ENCODE measurements at places on chromosomes 6 and 20.
A peak's percentile ranks its signal among the peaks of the same experiment; 100 is the strongest.

GRCh38 chr6:136676075-136676474 is 116.2 kb downstream of the MAP3K5 start:
- no peak for DNase-seq

- no peak for DNase-seq
Measured at GRCh38 chr6:18062733-18063132, 59.7 kb downstream of the NHLRC1 start.

DNA sequence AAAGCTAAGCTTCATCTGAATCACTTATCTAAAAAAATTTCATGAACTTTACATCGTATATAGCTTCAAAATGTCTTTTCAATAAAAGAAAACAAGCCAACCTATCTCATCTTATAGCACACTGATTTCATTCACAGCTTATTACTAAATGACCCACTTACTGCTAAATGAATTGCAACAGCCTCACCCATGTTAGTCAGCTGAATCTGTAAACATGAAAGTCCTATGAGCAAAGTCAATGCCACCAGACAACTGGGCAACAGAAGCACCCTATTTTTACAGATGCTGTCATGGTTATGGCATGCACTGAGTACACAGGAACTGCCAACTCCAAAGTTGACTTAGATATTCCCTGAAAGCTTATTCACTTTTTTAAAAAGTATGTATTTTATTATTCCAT is 41.2 kb upstream of the DST start:
- DNase-seq: peak; percentile 81

DNA sequence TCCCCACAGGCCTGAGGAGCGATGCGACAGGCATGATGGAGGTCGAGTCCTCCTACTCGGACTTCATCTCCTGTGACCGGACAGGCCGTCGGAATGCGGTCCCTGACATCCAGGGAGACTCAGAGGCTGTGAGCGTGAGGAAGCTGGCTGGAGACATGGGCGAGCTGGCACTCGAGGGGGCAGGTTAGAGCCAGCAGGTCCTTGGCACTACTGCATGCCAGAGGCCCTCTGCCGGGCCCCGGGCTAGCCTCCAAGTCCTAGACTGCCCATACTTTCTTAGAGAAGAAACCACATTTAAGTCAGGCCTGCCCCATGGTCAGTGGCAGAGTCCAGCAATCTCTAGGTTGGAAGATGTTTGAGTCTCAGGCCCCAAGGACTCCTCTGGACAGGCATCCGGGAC is 32.1 kb downstream of the PKIG start:
- no peak for DNase-seq

DNA sequence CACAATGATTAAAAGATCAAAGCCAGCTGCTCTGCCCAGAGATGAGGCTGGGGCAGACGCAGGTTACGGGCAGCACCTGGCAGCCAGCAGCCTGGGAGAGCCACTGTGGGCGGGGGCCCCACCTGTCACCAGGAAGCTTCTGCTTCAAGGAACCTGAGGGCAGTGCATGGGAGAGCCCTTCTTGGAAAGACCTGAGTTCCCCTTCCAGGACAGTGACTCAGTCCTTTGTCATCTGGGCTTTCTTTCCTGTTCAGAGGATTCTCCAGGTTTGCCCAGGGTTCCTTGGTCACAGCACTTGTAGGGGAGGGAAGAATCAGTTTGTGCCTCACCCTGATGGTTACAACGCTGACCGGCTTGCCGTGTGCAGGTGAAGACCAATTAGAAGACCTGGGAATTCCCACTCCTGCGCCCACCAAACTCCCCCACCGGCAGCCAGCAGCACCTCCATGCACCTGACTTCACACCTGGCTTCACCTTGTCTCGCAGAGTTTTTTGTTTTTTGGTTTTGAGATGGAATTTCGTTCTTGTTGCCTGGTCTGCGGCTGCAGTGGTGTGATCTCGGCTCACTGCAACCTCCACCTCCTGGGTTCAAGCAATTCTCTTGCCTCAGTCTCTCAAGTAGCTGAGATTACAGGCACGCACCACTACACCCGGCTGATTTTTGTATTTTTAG is 2.0 kb downstream of the ZBP1 start:
- DNase-seq: no peak

- no peak for DNase-seq
Measured at GRCh38 chr6:15065261-15065989, 180.4 kb upstream of the JARID2 start.

DNA sequence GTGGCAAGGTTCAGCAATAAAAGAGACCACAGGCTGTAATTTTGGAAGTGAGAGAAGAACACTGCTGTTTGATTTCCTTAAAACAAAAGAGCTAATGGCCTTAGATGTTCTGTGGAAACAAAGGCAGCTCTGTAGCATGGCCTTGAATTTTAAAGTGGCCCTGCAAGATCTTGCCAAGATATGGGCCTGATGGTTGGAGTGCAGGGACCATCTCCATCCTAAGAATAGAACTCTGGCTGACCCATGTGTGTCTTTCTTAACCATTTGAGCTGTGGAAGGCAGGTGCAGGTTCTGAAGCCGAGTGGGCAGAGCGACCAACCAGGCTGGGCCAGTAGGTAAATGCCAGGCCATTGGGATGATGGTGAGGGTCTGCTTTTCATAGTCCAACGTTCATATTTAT is 73.8 kb upstream of the VSTM2L start:
- no peak for DNase-seq

GRCh38 chr6:150203871-150204545 is 61.2 kb downstream of the PPP1R14C start:
- no peak for DNase-seq

DNA sequence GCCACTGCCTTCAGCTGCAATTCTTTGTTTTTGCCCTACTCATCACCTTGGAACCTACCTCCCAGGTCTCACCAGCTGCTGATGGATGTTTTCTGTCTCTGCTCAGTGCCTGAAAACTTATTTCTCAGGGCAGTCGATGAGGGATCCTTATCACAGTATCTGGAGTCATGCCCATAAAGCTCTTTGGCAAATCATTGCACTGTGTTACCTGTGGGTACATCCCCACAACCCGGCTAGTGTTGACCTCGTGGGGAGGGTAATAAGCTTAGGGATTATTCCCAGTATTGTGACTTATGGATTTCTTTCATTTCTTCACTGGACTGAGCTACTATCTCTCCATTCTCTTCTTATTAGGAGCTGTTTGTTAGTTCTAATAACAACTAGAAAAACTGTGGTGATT is 91.7 kb downstream of the ELOVL5 start:
- DNase-seq: no peak

DNA sequence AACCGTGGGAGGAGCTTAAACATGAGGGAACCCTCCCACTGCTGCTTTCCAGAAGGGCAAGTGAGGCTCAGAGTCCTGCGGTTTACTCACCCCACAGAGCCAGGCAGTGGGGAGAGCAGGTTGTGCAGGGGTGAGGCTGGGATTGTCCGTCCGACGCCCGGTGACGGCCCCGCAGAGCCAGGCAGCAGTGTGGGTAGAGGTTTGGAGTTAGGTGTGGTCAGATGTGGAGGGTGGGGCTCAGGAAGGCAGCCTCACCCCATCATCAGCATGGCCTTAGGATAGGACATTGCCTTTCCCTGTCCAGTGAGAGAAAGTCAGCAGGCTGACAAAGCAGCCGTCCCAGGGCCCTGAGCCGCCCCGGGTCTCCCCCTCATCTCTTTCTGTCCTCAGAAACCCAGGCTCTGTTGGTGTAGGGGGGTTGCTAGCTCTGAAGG is 234.6 kb downstream of the DLL1 start:
- no peak for DNase-seq

- DNase-seq: no peak
Measured at GRCh38 chr20:55424968-55425367, 580.4 kb downstream of the CBLN4 start.

DNA sequence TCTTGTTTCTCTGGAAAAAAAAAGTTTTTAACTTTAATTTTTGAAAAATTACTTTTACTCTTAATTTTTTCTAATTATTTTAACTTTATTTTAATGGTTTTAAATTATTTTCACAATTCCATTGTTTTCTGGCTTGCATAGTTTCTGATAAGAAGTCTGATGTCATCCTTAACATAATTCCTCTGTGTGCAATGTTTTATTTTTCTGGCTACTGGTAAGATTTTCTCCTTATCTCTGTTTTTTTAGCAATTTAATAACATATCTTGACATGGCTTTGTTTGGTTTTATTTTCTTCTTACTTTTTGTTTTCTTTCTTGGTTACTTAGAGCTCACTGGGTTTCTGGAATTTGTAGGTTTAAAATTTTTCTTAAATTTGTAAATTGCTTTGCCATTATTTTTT is 114.8 kb downstream of the TBXT start:
- DNase-seq: no peak

DNA sequence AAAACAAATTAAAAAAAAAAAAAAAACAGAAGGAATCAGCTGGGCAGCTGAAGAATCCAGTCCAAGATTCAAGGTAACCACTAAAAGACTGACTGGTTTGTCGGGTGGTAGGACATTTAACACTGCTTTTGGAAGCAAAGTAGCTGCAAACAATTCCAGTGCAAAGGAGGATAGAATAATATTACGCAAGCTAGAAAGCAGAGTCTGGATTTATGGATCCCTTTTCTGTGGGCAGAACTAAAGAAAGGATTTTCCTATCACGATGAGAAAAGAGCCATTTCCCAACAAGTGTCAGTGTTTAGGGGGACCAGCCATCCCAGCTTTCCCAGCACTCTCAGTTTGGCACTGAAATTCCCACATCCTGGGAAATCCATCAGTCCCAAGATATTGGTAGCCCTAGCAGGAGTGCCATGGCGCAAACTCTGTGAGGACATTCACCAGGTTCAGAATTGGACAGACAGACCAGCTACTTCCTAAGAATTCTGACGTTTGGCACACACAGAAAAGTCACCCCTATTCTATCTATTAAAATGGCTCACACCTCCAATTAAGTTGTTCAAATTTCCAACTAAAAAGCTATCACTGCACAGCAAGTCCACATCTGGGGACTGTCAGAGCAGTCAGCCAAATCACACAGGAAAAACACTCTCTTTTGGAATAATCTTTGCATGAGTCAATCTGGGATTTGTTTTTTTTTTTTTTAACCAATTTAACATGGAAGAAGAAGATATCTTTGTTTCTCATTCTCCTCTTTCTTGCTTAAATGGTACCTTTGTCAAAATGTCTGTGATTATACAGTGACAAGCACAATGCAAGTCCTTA is 356.8 kb upstream of the ARID1B start:
- DNase-seq: peak; percentile 39

DNA sequence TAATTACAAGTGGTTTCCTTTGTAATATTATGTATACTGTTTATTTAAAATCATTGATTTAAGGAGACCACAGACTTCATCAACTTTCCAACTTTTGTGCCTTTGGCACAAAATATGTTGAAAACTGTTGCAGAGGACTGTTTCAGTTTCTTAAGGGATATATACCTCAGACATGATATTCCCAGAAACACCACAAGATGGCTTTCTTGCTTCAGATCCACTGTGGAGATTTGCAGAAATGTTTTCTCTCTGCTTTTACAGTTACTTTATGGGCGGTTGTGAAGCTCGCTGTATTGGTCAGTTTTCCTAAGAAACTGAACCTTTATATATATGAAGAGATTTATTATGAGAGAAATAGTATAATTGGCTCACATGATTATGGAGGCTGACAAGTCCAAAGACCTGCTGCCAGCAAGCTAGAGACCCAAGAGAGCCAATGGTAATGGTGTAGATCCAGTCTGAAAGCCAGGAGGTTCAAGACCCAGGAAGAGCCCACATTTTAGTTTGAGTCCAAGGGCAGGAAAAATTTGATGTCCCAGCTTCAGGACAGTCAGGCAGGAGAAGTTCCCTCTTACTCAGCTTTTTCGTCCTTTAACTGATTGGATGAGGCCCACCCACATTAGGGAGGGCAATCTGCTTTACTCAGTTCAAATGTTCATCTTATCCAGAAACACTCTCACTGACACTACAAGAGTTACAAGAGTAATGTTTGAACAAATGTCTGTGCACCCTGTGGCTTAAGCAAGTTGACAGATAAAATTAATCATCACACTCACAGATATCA is 12.8 kb downstream of the ME1 start:
- DNase-seq: peak; percentile 77

DNA sequence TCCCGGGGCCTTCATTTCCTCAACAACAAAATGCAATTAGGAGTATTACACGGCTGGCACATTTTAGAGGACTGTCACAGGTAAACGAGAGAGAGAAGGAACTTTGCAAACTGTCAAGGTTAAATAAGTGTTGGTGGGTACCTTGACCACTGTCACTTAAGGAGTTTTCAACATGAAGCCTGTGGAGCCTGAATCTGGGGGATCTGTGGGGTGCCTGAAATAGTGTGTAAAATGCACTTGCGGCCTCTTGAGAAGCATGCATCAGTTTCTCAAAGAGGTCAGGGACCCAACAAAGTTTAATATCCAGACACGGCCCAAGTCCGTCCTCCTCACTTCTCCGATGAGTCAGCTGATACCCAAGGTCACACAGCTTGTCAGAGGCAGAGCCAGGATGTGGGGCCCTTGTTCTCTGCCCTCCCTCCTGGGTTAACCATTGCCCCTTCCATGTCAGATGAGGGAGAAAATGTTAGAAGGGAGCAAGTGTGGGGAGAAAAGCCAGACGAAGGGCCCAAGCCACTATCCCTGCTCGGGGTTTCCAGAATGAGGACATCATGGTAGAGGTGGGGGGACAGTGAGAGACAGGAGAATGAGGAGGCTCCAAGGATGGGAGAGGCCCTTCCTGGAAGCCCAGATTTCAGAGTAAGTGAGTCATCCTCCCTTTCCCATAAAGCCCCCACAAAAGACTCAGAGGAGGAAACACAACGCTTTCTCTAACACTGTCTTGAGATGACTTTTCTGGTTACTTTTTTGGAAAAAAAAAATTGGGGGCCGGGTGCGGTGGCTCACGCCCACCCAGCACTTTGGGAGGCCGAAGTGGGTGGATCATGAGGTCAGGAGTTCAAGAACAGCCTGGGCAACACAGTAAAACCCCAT is 42.2 kb downstream of the C6orf132 start:
- peak; percentile 56 for DNase-seq

DNA sequence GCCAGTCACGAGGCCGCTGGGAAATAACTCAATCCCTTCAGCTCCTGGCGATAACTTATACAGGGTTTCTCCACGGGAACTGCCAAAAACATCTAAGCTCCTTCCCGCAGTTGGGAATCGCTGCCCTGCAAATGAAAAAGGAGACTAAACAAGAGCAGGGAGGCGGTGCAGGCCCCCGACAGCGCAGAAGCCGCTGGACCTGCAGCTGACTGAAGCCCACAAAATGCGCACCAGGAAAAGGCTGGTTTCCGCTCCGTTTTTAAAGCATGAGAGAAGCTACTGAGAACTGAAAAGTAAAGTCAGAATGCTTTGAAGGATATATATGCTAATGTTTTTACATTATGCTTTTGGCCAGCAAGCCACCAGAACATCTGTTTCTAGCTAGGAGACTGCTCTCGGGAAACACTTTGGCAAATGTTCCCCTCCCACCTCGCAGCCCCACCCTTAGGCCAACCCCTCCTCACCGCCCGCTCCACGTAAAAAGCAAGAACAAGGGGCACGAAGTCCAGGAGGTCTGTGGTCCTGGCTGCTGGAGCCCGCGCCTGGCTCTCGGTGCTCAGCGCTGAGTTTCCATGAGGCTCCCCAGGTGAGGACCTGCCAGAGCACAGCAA is 90.5 kb downstream of the SOD2 start:
- peak; percentile 81 for DNase-seq

DNA sequence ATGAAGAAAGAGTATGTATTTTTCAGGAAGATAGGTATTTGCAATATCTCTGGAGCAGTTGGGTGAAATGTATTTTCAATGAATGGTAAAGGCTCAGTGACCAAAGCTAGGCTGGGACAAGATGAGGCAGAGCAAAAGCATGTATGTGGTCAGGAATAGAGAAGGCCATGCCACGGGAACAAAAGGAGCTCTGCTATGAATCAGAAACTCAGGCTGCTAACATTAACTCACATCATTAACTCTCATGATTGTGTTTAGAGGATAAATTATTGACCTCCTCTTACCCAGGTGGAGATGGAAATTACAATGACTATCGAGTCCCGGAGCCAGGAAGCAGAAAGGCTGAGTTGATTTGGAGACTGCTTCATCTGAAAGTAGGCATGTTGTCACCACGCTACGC is 220.2 kb downstream of the FUT9 start:
- peak; percentile 86 for DNase-seq

All from astrocyte of the spinal cord (primary cell).